ENCODE measurements at places on chromosomes 6 and 20.
A peak's percentile ranks its signal among the peaks of the same experiment; 100 is the strongest.

- peak; percentile 45 for DNase-seq
These were observed 359.6 kb upstream of the KCNQ5 start for GRCh38 chr6:72262254-72262653.

DNA sequence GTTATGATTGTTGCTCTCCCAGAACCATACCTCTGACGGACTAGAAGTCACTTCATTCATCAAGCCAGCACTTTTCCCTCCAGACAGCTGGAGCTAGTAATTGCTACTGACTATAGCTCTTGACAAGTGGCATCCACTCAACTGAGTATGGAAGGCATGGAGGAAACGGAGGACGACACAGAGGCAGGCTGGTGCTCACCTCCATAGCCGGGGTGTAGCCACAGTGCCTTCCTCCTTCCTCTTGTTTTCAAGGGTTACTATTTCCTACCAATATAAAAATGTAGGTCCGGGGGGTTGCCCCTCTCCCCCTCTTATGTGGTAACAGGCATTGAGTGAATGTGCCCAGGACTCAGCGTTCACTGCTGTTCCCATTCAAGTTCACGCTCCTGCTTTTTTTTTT is 23.5 kb upstream of the FOXC1 start:
- DNase-seq, result no peak

- no peak for DNase-seq
These were observed 26.6 kb upstream of the FBXO9 start for GRCh38 chr6:53038596-53038995.

- no peak for DNase-seq
These were observed 12.1 kb upstream of the BTBD3 start for GRCh38 chr20:11905460-11906179.

GRCh38 chr6:134065706-134066105 is 13.3 kb upstream of the SLC2A12 start:
- DNase-seq, result peak; percentile 30

DNA sequence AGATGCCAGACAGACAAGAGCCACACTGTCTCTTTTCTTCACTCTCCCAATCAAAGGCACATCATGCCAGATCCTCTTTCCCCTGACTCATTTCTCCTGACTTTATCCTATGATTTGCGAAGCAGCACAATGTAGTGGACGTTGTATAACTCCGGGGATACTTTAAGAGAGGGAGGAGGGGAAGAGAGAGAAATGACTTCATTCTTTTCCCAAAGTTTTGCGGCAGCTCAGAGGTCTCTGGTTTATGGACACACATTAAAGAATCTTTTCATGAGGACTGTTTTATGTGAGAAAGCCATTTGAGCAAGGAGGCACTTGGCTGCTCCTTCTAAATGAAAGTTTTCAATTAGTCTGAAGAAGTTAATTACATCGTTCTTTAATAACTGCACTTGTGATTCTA is 75.1 kb upstream of the MC3R start:
- DNase-seq, result no peak

DNA sequence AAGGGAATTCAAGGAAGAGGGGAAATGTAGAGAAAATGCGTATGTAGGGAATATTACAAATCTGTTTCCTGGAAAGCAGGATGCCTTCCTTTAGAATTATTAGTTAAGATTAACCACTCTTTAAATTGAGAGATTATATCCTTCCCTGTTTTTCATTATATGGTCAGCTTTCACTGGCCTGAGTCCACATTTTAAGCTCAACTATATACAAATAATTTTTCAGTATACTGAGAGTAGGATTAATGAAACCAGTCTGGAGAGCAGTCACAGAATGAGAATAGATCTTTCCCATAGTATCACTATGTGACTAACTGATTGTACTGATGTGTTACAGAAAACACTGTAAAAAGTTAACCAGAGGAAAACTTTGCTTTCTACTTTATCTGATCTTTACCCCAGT is 306.3 kb downstream of the LAMA2 start:
- DNase-seq, result no peak

GRCh38 chr6:642805-643204 is 14.1 kb downstream of the HUS1B start:
- no peak for DNase-seq

DNA sequence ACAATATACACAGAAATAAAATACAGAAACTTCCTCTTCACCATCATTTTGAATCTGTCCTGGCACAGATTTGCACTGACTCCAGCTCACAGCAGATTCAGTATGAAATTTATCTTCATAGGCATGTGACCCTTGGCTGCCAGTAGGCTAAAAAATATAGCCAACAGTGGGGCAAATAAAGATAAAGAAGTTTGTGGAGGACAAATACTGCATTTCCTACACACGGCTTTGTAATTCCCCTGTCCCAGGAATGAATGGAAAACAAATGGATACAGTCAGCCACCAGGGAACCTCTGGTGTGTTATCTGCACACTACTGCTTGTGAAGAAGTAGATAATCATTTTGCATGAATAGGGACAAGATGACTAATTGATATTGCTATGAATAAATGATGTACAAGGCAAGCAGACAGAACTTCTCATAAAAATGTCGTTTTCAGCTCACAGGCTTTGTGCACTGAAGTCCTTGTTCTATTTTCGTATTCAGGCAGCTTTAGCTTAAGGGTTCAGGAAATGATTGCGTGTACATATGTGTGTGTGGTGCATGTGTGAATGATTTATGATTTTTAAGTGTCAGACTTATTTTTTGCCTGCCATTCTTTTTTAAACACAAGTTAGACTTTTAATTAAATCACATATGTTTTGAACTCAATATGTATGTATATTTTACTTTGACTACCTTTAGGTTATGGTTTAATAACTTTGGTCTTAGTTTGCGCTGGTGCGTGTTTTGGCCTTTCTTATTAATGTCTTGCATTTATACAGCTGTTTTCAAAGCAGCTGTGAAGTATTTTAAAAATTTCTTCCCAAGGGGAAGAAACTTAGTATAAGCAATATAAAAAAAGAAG is 543.8 kb upstream of the JAG1 start:
- peak; percentile 93 for DNase-seq

GRCh38 chr6:53532061-53532797 is 12.7 kb downstream of the GCLC start:
- no peak for DNase-seq

- peak; percentile 92 for DNase-seq
These were observed 6.7 kb upstream of the DDR1 start for GRCh38 chr6:30877419-30878262.

- DNase-seq, result no peak
These were observed 137.2 kb downstream of the CDH26 start for GRCh38 chr20:60095456-60095855.

- DNase-seq, result no peak
These were observed 19.0 kb downstream of the YTHDF1 start for GRCh38 chr20:63196768-63197470.

- DNase-seq, result no peak
These were observed 37.2 kb upstream of the CALHM6 start for GRCh38 chr6:116424001-116424400.

DNA sequence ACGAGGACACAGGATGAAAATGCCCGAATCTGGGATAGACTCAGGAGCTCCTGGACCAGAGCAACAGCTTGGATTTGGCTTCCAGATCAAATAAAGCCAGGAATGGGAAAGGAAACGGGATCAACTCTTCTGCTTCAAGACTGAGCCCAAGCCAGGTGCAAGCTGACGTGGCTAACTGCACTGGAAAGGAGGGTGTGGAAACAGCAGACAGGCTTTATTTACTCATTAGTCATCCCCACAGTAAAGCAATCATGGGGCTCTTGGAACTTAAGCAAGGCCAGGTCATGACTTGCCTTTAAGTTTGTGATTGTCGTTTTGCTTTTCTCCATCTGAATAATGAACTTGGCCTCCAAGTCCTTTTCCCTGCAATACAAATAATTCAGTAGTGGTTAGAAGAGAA is 45.2 kb downstream of the KIF16B start:
- DNase-seq, result no peak

DNA sequence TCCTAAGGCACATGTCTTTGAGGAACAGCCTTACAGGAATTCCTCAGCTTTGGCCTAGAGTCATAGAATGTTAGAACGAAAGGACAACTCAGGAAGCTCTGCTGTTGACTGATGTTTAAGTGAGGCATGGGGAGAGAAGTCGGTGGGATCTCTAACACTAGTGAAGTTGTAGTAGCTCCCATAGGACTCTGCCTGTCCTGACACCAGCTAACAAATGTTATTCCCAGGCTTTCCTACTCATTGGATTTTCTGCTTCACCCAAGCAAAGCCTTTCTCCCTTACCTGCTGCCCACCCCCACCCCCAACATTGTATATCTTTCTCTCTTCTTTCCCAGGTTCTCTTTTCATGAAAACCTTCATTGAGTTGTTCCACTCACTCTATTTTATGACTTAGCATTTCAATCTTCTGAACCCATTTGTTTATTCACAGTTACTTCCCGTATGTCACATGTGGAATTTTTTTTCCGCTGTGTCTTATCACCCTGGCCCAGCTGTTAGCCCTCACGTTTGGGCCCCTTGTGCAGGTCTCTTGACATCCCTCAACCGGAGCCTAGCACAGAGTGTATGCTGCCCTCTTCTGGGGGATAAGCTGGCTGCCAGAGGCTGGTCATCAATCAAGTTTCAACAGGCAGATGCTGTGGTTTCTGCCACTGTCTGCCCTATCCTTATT is 39.2 kb upstream of the RNF8 start:
- peak; percentile 93 for DNase-seq

DNA sequence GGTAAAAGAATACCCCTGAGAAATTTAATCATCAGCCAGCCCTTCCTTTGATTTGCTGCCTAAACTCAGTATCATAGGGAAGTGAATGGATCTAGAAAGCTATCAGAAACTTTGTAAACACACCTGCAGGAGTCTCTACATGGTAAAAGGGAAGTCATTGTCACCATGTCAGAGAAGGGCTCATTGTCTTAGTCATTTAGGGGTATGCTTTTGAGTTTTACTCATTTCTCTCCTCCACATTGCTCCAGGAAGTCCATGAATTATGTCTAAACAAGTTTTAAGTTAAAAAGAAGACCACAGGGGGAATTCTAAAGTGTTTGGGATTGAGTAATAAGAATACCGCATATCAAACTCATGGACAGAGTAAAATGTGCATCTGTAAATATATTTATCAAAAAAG is 2.5 kb downstream of the SLC17A1 start:
- no peak for DNase-seq

DNA sequence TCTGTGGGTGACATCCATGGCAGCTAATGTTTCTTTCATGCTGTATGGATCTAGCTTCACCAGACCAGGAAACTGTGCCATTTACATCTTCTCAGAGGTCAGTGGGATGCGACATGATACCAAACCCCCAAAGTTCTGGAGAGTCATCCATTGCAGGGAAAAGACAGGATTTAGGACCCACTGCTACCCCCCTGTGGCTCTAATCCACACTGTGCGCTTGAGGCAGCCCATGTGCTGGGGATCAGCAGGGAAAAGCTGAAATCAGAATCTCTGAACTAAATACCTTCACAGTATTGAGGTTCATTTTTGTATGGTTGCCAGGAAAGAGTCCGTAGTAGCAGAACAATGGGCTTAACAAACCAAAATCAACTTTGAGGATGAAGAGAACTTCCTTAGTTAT is 164.4 kb downstream of the TMEM242 start:
- no peak for DNase-seq

DNA sequence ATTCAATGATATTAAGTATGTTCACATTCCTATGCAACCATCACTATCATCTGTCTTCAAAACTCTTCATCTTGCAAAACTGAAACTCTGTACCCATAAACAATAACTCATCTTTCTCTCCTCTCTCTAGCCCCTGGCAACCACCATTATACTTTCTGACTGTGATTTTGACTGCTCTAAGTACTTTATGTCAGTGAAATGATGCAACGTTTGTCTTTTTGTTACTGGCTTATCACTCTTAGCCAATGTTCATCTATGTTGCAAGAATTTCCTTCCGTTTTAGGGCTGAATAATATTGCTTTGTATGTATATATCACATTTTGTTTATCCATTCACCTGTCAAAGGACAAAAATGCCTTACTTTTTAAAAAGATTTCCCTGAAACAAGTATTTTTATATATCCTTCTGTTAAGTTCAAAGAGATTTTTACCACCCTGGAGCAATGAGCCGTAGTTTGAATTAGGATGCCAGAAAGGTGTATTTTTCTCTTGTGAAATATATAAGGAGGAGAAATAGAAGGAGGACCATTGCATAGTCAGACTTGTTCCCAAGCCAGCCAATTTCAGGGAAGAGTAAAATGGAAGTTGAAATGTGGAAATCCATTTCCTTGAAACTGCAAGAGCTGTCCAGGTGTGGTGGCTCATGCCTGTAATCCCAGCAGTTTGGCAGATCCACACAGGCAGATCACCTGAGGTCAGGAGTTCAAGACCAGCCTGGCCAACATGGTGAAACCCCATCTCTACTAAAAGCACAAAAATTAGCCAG is 4.0 kb upstream of the CGAS start:
- DNase-seq, result no peak

DNA sequence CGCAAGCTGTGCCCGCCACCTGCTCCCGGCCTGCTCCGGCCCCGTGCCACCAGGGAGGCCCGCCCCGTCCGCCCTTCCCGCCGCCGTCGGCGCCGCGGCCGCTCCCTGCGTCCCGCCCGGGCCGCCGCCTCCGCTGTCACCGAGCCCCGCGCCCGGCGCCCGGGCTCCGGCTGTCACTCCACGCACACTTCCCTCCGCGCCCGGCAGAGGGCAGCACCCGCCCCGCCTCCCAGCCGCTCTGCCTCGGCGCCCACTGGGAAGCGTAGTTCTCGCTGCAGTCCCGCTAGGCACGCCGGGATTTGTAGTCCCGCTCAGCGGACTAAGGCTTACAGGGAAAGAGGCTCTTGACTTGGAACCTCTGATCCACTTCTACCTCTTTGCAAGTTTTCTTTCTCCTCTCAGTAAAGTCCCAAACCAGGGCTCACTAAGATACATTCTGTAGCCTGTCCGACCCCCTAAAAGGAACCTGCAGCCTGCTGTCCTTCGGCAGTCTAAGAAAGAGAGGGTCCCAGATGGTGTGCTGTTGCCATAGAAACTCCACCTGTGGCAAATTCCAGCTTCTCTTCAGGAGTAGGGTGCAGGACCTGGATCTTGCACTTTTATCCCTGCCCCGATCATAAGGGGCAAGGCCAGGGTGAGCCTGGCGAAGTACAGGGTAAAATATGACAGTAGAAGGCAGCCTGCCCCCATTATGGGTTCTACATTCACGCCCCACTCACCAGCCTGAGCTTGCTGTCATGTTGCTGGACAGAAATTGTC is at the start of gene TFEB:
Gene TFEB (minus strand): TSS at position 182 of the 759 bp plus-strand sequence. CDS start 44,395 bp downstream, outside the sequence.
- peak; percentile 87 for DNase-seq

- DNase-seq, result no peak
These were observed 13.4 kb upstream of the GMNN start for GRCh38 chr6:24761193-24761835.

- DNase-seq, result peak; percentile 56
These were observed 82.7 kb upstream of the TOP1 start for GRCh38 chr20:40945754-40946450.

DNA sequence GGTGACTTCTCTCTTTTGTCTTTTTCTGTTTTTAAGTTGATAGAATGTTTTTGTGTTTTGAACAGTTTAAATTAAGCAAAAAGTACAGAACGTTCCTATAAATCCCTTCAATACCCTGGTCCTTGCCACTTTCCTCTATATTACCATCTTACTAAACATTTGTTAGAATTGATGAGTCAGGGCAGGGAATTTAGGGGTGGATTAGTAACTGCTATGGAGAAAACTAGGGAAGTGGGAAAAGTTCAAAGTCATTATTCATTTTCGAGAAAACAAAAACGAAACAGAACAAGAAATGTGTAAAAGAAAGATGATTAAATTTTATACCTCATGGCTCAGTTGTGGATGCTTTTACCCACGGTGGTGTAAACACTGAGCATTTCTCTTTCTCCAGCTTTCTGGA is 240.4 kb upstream of the SULF2 start:
- DNase-seq, result no peak

All from endothelial cell of umbilical vein (primary cell).